Activated T-cell treated with anti-CD3 and anti-CD28 coated beads for 48 hours (primary cell): ENCODE measurements at places on chromosomes 1 and 21.

GRCh38 chr1:246152986-246153431 is 354.1 kb downstream of the SMYD3 start:
- no peak for DNase-seq

GRCh38 chr1:36843906-36844610 is 190.3 kb downstream of the GRIK3 start:
- DNase-seq: no peak

- no peak for DNase-seq
Measured at GRCh38 chr1:229913489-229913888, 153.5 kb upstream of the GALNT2 start.

DNA sequence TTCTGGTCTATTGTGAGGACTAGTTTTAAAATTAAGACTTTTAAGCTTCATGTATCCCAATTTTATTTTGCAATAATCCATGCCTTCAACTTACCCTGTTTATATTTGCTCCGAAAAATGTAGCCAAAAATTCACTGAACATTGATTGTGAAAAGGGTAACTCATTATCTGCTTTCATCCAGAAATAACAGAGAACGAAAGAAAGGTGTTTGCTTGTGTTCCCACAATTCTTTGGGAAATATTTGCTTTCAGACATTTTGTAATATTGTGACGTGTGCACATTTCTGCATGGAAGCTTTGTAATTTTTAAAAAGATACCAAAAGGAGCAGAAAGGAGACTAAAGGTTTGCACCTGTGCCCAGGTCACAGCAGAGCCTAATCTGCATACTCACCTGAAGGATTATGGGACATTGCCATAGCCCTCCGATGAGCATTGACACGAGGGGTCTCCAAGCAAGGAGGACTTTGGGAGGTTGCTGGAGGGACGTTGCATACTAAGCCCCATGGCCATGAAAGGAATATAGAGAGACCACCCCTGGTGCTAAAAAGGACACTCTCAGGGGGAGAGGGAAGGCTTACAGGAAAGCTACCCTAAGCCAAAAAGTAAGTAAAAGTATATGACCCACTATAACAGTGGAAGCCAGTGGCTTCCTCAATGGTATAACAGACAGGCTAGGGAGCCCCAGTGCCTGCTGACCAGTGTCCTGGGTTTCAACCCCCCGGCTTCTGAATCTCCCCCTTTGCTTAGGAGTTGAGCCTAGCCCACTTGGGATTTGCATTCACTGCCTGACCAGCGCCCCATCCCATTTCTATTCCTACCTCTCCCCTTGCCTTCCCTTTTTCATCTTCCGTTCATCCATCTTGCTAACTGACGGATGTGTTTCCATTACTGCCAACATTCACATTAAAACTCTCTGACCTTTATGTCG is 148.6 kb upstream of the ZC3H12A start:
- no peak for DNase-seq

- DNase-seq: no peak
Measured at GRCh38 chr1:61241411-61241838, 159.1 kb downstream of the NFIA start.

GRCh38 chr1:46653405-46653958 is 14.7 kb downstream of the ATPAF1 start:
- DNase-seq: no peak

GRCh38 chr1:244353551-244354091 is 98.1 kb downstream of the ADSS2 start:
- no peak for DNase-seq

DNA sequence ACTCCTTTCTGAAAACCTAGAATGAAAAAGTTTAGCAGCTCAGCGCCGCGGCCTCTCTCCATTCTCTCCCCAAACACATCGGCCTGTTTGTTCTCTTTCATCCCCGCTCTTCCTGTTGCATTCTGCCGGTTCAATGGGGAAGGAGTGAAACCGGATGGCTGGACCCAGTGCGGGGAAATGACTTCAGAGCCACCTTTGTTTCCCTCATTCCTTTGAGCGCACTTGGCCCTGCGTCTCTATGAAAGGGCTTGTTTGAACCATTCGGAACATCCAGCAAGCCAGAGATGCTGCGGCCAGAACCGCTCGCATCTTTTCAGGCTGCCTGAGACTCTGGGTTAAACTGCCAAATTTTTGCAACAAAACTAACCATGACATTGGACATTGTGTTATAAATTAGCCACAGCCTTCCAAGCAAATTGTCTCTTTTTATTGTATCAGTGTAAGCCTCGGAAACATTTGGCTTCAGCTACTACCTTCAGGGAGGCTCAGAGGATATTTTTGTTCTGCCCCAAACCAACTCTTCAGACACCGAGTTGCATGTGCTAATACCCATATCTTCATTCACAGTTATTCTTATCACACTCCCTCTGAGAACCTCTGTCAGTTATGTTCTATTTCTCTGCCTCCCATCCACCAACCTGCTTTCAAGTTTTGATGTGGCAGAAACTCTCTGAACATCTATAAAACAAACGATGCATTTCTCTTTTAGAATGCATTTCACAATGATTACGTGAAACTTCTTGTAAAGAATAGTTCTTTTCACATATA is 5.1 kb upstream of the OLIG1 start:
- no peak for DNase-seq

GRCh38 chr21:36125512-36126207 is 9.2 kb upstream of the CBR3 start:
- DNase-seq: peak; percentile 43

DNA sequence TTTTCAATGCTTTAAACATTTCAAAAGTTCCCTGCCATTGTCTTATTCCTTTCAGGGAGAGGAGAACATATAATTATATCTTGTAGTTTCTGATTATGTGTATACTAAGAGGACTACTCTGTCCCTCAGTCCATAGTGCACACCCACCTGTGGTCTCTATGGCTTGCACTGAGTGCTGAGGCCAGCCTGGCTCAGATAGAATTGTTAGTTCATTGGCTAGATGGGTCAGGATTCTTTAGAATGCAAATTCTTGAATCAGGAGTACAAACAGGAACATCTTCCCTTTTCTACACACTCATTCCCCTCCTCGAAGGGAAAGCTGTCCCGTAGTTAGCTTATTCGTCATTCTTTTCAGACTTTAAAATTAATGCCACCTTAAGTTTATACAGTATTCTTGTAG is 8.2 kb downstream of the BACH1 start:
- no peak for DNase-seq

GRCh38 chr1:239744851-239745250 is 346.8 kb upstream of the FMN2 start:
- no peak for DNase-seq

- peak; percentile 11 for DNase-seq
Measured at GRCh38 chr1:85464497-85465098, 361 bp downstream of the DDAH1 start.

GRCh38 chr1:147771226-147772125 is 11.1 kb upstream of the GJA5 start:
- DNase-seq: no peak

DNA sequence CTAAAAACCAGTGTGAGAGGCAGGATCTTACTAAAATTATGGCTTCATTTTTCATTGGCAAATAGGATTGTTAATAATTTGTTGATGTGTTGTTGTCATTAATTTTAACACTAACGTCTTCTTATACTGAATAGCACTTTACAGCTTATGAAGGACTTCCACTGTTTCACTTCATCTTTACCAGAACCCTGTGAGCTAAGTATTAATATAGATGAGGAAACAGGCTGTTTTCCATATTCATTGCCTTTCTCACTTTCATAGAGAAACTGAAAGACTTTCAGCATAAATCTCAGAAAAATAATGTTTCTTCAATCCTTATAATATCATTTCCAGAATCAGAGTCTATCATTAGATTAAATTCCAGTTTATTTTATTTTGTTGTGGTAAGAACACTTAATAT is 8.5 kb downstream of the MAP10 start:
- DNase-seq: no peak

DNA sequence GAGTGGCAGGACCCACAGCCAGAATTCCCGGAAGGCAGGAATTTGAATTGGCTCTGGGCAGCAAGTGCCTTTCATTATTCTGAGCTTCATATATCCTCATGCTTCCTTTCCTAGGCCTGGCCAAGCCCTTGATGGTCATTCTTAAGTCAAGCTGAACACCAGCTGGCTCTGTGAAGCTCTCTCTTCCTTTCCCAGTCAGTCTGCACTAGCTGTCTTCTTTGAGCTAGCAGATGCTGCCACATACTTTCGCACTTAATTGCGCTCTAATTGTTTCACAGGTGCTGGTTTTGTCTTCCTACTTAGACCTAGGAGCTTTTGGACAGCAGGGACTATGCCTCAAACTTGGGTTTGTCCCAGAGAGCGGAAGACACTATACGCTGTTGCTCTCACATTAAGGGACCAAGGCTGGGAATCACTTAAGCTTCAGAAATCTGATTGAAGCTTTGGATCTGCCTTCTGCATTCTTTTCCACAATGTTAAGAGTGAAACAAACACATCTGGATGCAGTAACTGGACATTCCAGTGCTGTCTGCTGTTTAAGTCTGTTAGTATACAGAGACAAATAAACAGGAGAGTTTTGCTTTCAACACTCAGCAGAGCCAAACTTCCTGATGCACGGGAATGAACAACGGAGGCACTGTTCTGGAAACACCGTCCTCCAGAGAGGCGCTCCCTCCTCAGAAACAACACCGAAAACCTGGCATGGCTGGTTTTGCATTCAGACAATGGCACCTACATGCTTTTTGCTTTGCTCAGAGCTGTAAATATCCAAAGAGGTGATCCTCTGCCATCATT is 2.2 kb downstream of the TLR5 start:
- no peak for DNase-seq

- no peak for DNase-seq
Measured at GRCh38 chr1:225498549-225499136, 70.8 kb upstream of the LBR start.

- no peak for DNase-seq
Measured at GRCh38 chr1:227541129-227541528, 22.2 kb upstream of the ZNF678 start.

- no peak for DNase-seq
Measured at GRCh38 chr1:32106663-32107275, 1.1 kb upstream of the KPNA6 start.

DNA sequence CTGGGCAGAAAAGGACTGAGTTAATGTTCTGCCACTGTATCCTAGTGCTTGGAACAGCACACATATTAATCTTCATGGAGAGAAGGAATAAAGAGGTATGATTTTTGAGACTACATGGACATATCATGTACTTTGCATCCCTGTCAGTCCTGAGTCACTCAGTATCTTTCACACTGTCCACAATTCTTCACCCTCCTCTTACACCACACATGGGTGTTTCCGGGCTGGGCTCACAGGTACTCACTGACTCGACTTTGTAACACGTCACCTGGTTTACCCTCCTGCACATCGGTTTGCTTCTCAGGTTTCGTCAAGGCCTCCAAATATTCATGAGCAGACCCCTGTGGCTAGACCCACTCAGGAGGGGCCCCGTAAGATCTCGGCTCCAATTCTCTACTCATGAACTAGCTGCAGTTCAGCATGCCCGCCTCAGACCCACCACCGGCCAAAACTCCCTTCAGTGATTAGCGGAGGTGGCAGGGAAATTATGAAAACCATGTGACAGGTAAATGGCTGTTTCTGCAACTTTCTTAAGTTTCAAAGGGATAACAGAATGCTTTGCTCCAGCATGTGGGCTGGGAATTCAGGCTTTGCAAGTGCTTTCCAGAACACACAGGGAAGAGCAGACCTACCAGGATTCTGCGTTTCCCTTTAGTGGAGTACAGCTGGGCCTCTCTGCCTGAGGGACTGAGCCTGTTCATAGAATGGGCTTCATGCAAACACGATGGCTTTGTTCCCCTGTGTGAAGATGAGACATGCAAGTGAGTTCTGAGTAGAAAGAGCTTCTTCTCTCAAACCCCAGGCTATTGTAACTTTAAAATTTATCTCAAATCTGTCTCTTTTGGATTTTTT is 31.3 kb upstream of the TRABD2B start:
- DNase-seq: no peak

GRCh38 chr1:228164561-228165371 is 838 bp upstream of the IBA57 start:
- DNase-seq: no peak

GRCh38 chr1:222420633-222421032 is 127.3 kb downstream of the HHIPL2 start:
- no peak for DNase-seq

DNA sequence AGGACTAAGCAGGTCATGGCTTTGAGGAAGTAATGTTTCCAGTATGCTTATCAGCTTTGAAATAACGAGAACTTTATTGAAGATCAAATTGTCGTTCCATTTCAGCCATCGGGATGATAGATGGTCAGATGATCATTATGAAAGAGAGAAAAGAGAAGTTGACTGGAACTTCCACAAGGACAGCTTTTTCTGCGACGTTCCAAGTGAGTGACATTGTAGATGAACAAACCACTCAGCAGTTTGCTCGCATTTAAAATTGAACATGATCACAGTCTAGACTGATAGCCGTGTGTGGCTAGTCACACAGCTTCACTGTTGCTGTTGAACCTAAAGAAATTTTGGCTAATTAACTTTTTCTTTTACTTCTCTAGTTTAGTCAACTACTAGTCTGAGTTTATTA is 151.1 kb downstream of the TLR5 start:
- DNase-seq: no peak

DNA sequence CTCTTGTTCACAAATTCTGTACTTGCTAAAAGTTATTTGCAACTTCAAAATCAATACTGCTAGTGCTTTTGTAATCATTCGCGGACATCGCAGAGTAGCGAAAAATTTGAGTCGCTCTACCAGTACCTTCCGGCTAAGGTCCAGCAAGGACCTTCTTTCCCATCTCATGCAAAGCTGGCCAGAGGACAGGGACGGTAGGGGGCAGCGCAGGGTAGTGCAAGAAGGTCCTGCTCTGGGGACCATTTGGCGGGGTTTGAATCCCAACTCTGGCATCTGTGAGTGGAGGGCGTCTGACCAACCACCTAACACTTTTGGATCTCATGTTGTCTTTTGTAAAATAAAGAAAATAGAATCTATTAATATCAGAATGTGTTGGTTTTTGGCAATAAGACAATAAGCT is 258.3 kb downstream of the SPATA17 start:
- DNase-seq: no peak

- no peak for DNase-seq
Measured at GRCh38 chr21:33940164-33940880, 24.7 kb upstream of the ATP5PO start.

- no peak for DNase-seq
Measured at GRCh38 chr1:17097787-17098186, 21.5 kb downstream of the PADI2 start.

- DNase-seq: no peak
Measured at GRCh38 chr21:16216288-16216962, 486.6 kb downstream of the USP25 start.

- DNase-seq: peak; percentile 30
Measured at GRCh38 chr1:181159451-181160140, 71.1 kb downstream of the IER5 start.
